Nucleus accumbens (tissue), 56 donors: ENCODE measurements at places on chromosomes 6 and 20.

GRCh38 chr6:49563006-49563886 is 12.8 kb downstream of the C6orf141 start:
- DNase-seq, result no peak

GRCh38 chr6:34714663-34715062 is 18.1 kb upstream of the ILRUN start:
- no peak for DNase-seq

- no peak for DNase-seq
Observed at GRCh38 chr20:61347443-61347842, 95.4 kb downstream of the CDH4 start.

- no peak for DNase-seq
Observed at GRCh38 chr20:49821870-49822331, 9.3 kb downstream of the SLC9A8 start.

DNA sequence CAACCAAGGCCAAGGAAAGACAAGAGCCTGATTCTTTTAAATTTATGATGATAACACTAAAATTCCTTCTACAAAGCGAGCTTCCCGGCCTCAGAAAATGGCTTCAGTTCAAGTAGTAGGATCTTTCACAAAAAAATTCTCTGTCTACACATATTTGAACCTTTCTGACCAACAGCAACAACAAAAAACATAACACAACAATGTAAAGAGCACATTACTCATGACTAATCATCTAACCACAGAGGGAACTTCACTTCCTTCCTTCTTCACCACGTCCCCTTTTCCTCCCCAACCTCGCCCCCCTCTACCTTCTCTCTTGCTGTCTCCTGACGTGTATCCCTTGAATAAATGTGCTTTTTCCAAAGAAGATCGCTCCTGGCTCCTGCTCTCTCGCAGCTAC is 228.2 kb downstream of the MYLK4 start:
- DNase-seq, result no peak

- no peak for DNase-seq
Observed at GRCh38 chr20:60565083-60565482, 606.9 kb downstream of the CDH26 start.

- DNase-seq, result no peak
Observed at GRCh38 chr6:122007339-122007738, 392.1 kb upstream of the HSF2 start.

- no peak for DNase-seq
Observed at GRCh38 chr6:165674155-165675029, 11.4 kb upstream of the PDE10A start.

DNA sequence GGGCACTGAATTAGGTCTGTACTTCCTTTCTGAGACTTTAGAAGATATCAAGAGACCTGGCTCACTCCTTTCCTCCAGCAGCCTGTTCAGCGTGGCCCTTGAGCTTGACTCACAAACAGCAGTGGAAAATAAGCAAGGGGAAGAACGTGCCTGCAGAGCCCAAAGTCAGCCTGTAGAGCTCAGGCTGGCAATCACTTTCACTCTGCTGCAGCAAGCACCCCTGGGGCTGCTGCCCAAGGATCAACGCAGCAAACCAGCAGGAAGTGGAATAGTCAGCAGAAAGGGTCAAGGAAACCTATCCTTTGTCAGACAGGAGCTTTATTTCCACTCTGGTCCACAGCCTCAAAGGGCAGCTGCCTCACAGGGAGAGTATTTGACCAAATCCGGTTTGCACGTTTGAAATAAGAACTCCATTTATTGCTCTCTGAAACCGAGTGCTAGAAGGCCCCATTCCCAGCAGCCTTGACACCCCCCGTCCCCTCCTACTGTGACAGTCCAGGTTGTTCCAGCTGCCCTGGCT is 77.4 kb downstream of the PRDM1 start:
- DNase-seq, result no peak

DNA sequence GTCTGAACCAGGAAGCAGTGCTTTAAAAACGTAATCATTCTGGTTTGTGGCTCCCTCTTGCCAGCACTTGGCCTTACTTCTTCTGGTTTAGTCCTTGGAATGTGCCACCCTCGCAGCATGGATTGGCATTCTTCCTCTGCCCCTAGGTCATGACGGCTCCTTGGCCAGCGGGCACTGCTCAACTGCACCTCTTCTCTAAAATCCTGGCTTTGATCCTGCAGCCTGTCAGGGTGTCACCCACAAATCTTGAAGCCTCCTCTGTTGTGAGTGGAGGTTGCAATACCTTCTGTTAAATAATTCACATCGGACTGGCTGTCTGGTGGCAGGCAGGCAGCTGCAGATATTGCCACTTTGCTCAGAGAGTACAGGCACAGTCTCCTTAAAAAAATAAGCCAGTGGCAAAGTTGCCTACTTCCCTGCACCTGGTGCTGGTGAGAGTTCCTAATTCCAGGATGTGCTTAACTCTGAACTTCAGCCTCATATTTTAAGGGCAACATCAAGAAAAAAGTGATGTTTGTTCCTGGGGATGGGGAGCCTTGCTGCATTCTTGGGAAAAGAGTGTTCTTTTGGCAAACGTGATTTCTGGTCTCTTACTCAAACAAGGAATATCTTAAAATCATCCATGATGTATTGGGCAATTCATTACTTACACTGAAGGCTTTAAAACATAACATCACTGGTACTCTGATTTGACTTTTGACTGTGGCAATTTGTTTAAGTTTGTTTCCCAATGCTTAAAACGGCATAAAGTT is 179.8 kb downstream of the FOXA2 start:
- DNase-seq, result no peak

DNA sequence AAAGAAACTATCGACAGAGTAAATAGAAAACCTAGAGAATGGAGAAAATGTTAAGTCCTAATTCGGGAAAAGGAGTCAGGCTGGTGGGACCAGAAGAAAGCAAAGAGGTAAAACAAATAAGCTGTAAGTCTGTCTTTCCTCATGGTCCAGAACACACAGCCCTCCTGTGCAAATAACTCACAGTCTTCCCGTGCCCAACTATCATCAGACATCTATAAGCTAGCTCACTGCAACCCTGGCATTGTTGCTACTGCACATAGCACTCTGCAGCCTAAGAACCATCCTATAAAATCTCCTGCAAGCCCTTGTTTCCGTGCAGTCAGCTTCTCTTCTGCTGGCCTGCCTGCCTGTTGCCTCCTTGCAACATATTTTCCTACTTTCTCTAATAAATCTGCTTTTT is 17.4 kb downstream of the HLA-DRA start:
- DNase-seq, result no peak

- DNase-seq, result no peak
Observed at GRCh38 chr6:37653933-37654565, 43.6 kb downstream of the MDGA1 start.

- no peak for DNase-seq
Observed at GRCh38 chr20:22515264-22515663, 69.1 kb downstream of the FOXA2 start.

- DNase-seq, result no peak
Observed at GRCh38 chr6:33856655-33857054, 52.9 kb upstream of the MLN start.

GRCh38 chr6:127939442-127940066 is 38.7 kb upstream of the THEMIS start:
- no peak for DNase-seq

GRCh38 chr6:107853230-107853629 is 29.1 kb upstream of the SCML4 start:
- no peak for DNase-seq

- DNase-seq, result no peak
Observed at GRCh38 chr6:153129873-153130514, 1.1 kb downstream of the RGS17 start.

DNA sequence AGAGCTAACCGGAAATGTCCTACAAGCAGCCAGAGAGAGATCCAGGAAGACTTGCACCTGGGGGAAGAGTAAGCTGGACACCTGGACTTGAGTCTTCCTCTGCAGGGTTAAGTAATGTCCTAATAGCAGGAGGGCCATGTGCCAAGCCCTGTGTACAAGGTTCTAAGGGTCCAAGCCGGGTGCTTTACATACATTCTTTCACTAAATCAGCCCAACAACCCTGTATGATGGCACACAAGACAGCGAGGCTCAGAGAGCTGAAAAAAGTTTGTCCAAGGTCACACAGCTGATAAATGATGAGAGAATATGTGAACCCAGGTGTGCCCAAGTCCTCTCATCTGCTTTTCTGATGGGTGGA is 215.1 kb upstream of the CDYL start:
- no peak for DNase-seq

DNA sequence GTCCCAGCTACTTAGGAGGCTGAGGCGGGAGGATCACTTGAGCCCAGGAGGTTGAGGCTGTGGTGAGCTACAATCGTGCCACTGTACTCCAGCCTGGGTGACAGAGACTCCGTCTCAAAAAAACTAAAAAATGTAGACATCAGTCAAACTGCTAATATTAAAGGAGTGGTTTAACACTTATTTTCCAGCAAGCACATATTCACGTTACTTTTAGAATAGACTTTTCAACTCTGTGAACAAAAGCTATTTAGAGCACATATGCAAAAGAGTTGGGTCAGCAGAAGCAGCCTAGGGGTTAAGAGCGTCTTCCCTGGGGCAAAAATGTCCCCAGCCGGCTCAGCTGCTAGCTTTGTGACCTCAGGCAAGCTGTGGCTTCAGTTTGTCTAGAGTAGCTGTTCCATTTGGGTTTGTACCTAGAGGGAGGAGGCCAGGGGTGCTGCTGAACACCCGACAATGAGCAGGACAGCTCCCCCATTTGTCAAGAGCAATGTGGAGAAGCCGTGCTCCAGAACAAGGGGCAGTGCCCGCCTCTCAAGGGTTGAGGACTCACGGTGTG is 62.5 kb upstream of the PTGIS start:
- DNase-seq, result no peak

- DNase-seq, result no peak
Observed at GRCh38 chr6:18048953-18049630, 61.7 kb upstream of the KIF13A start.

GRCh38 chr20:58133020-58133808 is 95.2 kb downstream of the ANKRD60 start:
- DNase-seq, result no peak

DNA sequence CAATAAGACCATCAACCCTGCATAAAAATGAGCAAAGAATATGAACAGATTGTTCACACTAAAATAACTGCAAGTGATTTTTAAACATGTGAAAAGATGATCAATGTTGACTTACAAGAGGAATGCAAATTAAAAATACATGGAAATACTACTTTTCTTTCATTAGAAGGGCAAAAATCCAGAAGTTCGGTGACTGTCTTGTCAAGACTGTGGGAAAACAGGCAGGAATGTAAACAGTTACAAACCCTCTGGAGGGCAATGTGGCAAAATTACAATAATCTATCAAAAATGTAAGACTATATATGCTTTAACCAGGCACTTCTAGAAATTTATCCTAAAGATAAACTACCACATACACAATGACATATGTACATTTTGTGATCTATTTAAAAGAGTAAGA is 86.7 kb downstream of the TNFAIP3 start:
- DNase-seq, result no peak

DNA sequence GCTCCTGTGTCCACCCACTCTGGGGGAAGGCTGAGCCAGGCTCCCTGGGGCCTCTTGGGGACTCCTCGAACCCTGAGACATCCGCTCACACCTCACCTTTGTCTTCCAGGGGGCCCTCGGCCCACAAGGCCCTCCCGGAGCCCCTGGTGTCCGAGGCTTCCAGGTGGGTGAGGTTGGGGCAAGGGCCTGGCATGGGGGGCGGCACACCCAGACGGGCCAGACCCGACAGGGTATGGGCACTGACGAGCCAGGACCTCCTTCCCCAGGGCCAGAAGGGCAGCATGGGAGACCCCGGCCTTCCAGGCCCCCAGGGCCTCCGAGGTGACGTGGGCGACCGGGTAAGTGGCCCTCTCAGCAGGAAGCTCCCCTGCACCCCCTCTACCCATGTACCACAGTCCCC is 13.4 kb downstream of the COL9A3 start:
- no peak for DNase-seq

DNA sequence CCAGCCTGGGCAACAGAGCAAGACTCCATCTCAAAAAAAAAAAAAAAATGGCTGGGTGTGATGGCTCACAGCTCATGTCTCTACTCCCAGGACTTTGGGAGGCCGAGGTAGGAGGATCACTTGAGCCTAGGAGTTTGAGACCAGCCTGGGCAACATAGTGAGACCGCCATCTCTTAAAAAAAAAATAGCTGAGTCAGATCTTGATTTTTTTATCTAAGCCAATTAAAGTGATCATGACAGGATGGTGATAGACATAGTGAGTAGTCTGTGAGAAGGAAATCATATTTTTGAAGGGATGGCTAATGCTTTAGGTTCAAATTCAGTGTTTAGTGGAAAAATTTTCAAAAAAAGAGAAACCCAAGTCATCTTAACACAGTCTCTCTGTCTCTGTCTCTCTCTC is 114.6 kb upstream of the JARID2 start:
- DNase-seq, result no peak

DNA sequence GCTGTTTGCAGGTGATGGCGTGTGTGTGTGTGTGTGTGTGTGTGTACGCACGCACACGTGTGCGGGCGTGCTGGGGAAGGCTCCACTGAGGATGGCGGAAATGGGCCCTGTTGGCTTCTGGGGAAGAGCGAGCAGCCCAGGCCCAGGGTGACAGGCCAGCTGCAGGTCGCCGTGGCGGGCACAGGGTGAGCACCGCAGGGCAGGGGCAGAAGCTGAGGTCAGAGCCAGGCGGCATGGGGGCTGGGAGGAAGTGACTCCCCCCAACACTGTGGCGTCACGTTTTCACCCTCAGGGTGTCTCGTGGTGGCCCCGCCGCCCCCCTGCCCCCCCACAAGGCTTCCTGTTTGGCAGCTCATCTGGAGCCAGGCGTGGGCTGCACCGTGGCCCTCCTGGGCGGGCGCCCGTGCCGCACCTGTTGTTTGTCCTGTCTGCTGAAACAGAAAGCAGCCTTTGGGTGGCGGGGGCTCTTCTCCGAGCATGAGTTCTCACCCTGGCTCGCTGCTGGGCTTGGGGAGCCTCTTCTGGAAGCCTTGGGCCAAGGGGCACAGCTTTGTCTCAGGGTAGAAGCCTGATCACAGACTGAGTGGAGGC is 7.1 kb downstream of the RBM38 start:
- no peak for DNase-seq

- DNase-seq, result no peak
Observed at GRCh38 chr6:37866590-37867507, 47.3 kb downstream of the ZFAND3 start.

DNA sequence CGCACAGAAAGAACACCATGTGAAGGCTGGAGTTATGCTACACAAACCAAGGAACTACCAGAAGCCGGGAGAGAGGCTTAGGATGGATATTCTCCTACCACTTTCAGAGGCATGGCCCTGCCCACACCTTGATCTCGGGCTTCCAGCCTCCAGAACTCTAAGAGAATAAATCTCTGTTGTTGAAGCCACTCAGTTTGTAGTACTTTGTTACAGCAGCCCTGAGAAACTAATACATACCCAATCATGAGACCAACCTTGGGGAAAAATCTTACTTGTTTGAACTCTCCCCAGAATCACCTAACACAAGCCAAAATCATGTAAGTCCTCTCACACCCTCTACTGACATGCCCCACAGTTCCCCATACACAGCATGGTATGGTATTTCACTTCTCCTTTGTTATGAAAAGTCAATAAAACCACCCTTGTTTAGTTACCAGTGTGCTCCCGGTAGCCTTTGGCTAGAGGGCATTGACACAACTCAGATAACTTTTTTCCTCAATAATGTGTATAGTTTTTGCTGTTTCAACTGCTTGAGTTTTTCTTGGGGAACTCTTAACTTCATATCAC is 40.7 kb upstream of the SLC2A12 start:
- DNase-seq, result no peak
